ENCODE measurements at places on chromosomes 2 and 18. TPM values are rescaled to one million over a fixed set of nuclear protein-coding genes. Genes with fewer than 3 reads are reported as not detected.

DNA sequence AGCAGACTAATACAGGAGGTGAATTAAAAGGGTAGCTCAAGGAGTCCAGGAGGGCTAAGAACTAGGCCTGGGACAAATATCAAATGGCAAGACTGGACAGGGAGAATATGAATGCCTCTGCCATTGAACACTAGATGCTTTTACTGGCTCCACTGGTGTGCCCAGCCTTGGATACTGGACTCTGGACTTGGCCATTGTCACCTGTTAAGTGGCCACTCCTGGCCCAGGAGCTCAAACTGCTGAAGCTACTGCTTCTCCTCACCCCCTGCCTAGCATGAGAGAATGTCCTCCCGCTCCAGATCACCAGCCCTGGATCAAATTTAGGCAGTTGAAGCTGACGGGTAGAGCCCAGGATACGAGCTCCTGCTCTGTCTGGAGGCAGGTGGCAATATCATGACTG lies 170.8 kb downstream of the DDX1 start:
- H3K27me3 ChIP-seq = no peaks in the 10 kb centered on the region
- DNase-seq = no peak
- H3K4me3 ChIP-seq = no peak overlapping the region
- H3K36me3 ChIP-seq = no peaks in the 10 kb centered on the region
- no peak overlapping the region for H3K27ac ChIP-seq

DNA sequence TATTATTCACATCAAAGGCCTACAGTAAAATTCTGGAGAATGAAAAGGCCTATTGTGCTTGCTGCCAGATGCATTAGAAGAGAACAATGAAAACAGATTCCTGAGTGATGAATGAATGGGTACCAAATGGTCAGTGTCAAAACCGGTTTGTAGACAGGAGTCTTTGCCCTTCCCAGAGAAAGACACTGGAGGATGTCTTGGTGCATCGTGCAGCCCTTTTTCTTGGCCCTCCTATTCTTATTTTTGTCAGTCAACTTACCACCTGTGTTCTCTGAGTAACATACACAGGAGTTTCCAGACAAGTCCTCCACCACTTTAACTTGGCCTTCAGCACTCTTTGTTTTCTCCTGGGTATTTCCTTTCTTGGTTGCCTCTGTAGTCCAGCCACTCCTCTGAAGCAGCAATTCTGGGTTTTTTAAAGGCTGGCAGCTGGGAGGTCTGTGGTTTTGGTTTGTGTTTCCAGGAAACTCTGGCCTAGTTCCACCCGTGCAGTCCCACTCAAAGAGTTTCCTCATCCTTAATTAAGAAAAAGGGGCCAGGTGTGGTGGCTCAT lies 29.4 kb downstream of the PSTPIP2 start:
- no peaks in the 10 kb centered on the region for H3K36me3 ChIP-seq
- no peak overlapping the region for H3K4me3 ChIP-seq
- H3K4me1 ChIP-seq = peaks cover 46% of the 10 kb centered on the region
- H3K27ac ChIP-seq = no peak overlapping the region
- no peaks in the 10 kb centered on the region for H3K27me3 ChIP-seq

UGT1A4 gene
- not detected for total RNA-seq

SP140 gene
- 70.8 TPM for total RNA-seq

GRCh38 chr2:149738767-149739166 lies 151.2 kb upstream of the MMADHC start:
- no peaks in the 10 kb centered on the region for H3K36me3 ChIP-seq
- H3K4me3 ChIP-seq = no peak overlapping the region
- DNase-seq = no peak
- H3K4me1 ChIP-seq = no peaks in the 10 kb centered on the region
- no peaks in the 10 kb centered on the region for H3K27me3 ChIP-seq
- H3K27ac ChIP-seq = no peak overlapping the region

DNA sequence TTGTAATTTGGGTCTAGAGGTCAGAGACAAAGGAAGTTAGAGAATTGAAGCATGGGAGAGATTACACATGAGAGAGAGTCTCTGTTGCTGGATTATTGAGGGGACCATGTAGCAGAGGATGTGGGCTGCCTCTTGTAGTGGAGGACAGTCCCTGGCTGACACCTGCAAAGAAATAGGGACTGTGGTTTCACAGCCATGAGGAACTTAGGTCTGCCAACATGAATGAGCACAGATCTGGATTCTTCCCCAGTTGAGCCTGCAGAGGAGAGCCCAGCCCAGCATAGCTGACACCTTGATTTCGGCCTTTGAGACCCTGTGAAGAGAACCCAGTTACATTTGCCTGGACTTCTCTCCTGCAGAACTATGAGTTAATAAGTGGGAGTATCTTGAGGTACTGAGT lies 179.5 kb upstream of the TWIST2 start:
- no peaks in the 10 kb centered on the region for H3K27me3 ChIP-seq
- no peak for DNase-seq
- no peaks in the 10 kb centered on the region for H3K4me1 ChIP-seq

ADD2 gene
- total RNA-seq = 1.1 TPM

DNA sequence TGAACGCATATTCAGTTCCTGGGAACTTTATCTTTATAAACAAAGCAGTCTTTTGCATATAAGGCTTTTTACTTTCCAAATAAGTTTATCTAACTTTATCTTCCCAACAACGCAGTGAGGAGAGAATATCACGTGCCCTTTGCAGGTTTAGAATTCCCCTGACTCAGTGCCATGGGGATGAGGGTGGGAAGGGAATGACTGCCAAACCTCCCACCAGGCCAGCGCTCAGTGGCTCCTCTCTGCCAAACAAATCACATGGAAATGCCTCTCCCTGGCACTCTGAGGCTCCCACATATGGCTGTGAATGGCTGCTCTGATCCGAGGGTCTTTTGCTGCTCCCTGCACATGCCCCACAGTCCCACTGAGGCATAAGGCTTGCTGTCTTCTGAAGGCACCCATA lies 158.3 kb downstream of the DNAH6 start:
- no peaks in the 10 kb centered on the region for H3K27me3 ChIP-seq
- no peak overlapping the region for H3K4me3 ChIP-seq
- no peaks in the 10 kb centered on the region for H3K36me3 ChIP-seq
- no peak for DNase-seq
- no peak overlapping the region for H3K27ac ChIP-seq

GAREM2 gene
- 3.2 TPM for total RNA-seq

PLGLB1 gene
- 11.7 TPM for total RNA-seq

DNA sequence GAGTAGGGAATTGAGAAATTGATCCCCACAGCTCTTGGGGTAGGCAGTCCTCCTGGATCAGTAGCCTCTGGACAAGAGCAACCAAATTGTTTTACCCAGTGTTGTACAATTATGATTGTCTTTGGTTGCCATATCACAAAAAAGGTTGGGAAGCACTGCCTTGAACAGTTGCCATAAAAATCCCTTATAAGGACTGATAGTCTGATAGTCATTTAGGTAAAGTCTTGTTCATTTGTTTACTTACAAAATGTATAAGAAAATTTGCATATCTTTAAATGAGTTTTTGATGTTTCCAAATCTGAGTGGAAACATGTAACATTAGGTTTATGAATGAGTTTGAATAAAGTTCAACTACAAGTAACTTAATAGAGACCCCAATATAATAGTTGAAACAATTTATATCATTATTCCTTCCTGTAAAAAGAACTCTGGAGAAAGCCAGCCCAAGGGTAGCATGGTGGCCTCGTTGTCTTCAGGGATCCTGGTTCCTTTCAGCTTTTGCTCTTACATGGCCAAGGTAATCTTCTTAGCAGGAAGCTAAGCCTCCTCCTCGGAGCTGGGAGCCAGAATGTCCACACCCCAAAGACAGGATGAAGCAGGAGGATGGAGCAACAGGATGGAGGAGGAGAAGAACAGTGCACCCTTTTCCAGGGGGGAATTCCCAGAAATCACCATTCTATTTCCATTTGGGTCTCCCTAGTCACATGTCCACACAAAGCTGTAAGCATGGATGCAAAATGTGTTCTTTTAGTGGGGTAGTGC lies 35.7 kb upstream of the NEMP2 start:
- H3K4me1 ChIP-seq = peaks cover 4% of the 10 kb centered on the region
- H3K27me3 ChIP-seq = no peaks in the 10 kb centered on the region
- DNase-seq = no peak
- no peak overlapping the region for H3K4me3 ChIP-seq
- H3K36me3 ChIP-seq = no peaks in the 10 kb centered on the region

DNA sequence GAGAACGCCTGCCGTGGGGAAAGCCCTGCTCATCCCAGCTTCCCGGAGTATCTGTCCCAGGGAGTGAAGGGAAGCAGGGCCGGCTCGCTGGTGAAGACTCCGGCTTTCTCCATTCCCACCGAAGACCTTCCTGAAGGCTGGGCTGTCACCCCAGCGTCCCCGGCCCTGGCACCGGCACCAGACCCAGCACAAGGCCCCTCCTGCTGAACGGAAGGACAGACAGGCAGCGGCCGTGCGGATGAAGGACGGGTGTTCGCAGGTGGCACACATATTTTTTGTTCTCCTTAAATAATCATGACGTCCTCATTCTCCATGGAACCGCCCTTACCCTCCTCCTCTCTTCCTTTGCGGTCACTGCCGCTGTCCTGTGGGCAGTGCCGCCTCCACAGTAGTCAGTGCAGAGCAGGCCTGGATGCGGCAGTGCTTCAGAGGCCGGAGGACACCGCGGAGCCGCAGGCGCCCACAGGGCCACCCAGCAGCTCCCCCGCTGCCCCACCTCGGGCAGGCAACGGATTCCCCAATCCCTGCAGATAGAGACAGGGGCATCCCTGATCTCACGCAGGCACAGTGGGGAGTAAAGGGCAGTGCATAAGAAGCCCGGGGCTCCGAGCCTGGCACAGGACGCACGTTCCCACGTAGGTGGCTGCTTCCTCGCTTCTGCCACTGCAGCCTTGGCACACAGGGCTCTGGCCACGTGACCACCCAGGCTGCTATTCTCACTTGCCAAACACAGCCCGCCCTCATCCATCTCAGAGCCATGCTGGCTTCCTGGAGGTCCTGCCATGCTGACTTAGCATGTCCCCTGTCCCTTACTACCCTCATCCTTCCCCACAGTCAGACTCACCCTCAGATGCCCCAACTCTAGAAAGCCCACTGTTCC lies 229.7 kb downstream of the EIPR1 start:
- H3K4me3 ChIP-seq = no peak overlapping the region
- no peaks in the 10 kb centered on the region for H3K4me1 ChIP-seq
- no peak overlapping the region for H3K27ac ChIP-seq

DNA sequence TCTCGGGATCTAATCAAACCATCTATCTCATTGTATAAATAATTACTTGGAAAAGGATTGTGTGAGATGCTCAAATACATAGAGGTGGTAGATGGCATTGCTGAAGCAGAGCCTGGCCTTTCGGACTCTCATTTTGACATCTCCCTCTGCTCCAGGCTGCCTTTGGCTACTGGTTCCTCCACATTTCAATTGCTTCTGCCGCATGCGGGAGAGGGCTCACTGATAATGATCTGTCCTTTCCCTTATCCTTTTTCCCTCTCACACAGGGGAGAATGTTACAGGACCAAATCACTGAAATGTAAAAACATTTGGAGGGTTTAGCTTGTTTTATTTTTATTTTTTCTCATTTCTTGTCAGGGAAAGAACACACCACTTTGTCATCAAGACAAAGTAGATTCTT lies 380.6 kb upstream of the UBE2E3 start:
- no peak overlapping the region for H3K27ac ChIP-seq
- H3K36me3 ChIP-seq = no peaks in the 10 kb centered on the region
- no peak overlapping the region for H3K4me3 ChIP-seq
- no peaks in the 10 kb centered on the region for H3K4me1 ChIP-seq
- H3K27me3 ChIP-seq = no peaks in the 10 kb centered on the region

IGFBP5 gene
- 0.23 TPM for total RNA-seq
